Thymus (tissue), 14 donors: ENCODE measurements at places on chromosomes 12 and 14. TPM values are rescaled to one million over a fixed set of nuclear protein-coding genes. Genes with fewer than 3 reads are reported as not detected.

- H3K4me1 ChIP-seq = no peaks in the 10 kb centered on the region
- H3K4me3 ChIP-seq = no peak overlapping the region
- H3K27ac ChIP-seq = no peak overlapping the region
- no peaks in the 10 kb centered on the region for H3K36me3 ChIP-seq
- H3K27me3 ChIP-seq = no peaks in the 10 kb centered on the region
- DNase-seq = no peak
Observed at GRCh38 chr12:89314060-89314761, 38.1 kb downstream of the DUSP6 start.

Gene CAPRIN2
- 12.6 TPM for total RNA-seq

DNA sequence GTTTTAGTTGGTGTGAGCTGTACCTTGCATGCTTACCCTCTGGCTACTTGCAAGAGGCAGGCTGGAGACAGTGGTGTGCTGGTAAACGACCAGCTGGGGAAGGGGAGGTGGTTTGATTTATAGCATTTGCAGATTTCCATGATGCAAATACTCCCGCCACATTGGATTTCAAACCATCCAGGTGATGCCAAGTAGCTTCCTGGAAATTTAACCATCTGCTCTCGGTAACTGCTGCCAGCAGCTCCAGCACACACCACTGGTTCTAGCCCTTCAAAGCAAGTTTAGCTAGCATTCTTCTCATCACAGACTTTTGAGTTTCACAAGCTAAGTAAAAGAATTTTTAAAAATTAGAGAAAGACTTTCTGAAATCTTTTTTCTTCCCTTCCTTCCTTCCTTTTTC lies 104.5 kb upstream of the AMIGO2 start:
- H3K27me3 ChIP-seq = no peaks in the 10 kb centered on the region
- H3K4me1 ChIP-seq = no peaks in the 10 kb centered on the region
- DNase-seq = no peak
- no peak overlapping the region for H3K4me3 ChIP-seq

DNA sequence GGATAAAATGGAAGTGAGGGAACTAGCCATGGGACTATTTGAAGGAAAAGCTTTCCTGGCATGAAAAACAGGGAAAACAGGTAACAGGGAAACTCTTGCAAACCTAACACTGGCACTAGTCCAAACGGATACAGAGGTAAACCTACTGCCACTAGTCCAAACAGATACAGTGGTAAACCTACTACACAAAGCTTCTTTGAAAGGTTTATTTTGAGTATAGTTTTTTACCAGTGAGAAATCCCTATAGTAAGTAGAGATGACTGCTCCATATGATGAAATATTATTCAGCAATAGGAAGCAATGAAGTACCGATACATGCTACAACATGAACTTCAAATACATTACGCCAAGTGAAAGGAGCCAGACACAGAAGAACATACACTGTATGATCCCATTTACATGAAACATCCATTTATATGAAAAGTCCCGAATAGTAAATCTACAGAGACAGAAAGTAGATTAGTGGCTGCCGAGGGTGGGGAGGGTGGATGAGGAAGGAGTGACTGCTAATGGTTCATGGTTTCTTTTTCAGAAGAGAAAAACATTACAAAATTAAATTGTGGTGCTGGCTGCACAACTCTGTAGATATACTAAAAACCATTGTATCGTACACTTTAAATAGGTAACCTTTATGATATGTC lies 25.5 kb downstream of the SPTLC2 start:
- peaks cover 9% of the 10 kb centered on the region for H3K36me3 ChIP-seq
- H3K4me3 ChIP-seq = no peak overlapping the region
- no peaks in the 10 kb centered on the region for H3K4me1 ChIP-seq
- no peak for DNase-seq

DNA sequence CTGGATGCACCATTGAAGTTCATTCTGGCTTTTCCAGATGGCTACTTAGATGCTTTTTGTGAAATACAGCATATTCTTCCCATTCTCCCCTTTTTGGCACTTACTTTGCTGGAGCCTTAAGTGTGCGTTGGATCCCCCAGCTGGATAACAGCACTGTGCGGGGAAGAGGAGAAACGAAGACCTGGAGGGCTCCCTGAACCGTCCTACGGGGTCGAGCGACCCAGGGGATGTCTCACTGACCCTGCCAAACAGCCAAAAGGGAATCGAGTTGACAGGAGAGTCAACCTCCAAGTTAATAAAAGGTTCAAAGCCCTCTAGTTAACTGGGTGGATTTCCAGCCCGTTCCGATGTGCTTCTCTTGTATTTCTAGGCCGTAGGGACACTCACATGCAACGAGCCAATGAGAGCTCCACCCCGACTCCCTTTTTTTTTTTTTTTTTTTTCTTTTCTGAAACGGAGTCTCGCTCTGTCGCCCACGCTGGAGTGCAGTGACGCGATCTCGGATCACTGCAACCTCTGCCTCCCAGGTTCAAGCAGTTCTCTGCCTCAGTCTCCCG lies 1.0 kb upstream of the CAMKK2 start:
- H3K27me3 ChIP-seq = peaks cover 2% of the 10 kb centered on the region
- H3K4me3 ChIP-seq = peak overlapping the region; percentile 87
- H3K27ac ChIP-seq = peak overlapping the region; percentile 80

Gene FAIM2
- total RNA-seq = 0.24 TPM

DNA sequence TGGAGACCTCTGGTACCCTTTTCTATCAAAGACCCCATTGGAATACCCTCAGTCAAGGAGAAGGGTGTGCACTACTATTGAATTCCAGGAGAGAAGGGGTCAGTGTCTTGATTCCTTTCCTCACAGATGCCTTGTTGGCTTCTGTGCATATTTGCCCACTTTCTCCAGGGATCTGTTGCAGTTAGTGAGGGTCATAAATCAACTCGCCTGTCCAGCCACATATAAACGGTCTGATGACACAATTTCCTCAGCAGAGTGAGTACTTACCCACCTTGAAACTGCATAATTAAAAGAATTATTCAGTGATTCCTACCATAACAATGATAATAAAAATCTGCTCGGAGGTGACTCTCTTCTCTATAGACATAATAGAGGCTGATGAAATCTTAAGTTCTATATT lies 13.9 kb upstream of the DCD start:
- no peaks in the 10 kb centered on the region for H3K36me3 ChIP-seq
- no peaks in the 10 kb centered on the region for H3K4me1 ChIP-seq
- no peak for DNase-seq
- H3K27me3 ChIP-seq = no peaks in the 10 kb centered on the region

- peaks cover 19% of the 10 kb centered on the region for H3K4me1 ChIP-seq
- no peak overlapping the region for H3K4me3 ChIP-seq
- no peak for DNase-seq
- no peak overlapping the region for H3K27ac ChIP-seq
Observed at GRCh38 chr12:24905431-24905830, 43.5 kb downstream of the BCAT1 start.

- DNase-seq = no peak
- H3K36me3 ChIP-seq = no peaks in the 10 kb centered on the region
- no peaks in the 10 kb centered on the region for H3K27me3 ChIP-seq
- H3K4me1 ChIP-seq = no peaks in the 10 kb centered on the region
- H3K4me3 ChIP-seq = no peak overlapping the region
Observed at GRCh38 chr12:64203036-64203435, 19.1 kb downstream of the KICS2 start.

DNA sequence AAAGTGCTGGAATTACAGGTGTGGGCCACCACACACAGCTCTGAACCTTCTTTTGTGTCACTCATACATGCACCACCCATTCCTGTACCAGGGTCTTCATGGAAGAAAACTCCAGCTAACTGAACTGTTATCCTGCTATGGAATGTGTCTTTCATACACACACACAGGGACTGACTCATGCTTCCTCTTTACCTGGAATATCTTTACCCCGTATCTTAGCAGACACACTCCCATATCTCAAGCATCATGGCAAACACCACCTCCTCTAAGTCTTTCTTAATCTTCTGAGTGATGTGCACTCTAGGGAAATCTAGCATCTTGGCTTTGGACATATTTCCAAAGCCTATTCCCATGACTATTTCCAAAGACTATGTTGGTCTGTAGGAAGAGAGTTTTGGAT lies 35.0 kb upstream of the DTX1 start:
- no peak for DNase-seq
- no peak overlapping the region for H3K4me3 ChIP-seq
- H3K27me3 ChIP-seq = no peaks in the 10 kb centered on the region

DNA sequence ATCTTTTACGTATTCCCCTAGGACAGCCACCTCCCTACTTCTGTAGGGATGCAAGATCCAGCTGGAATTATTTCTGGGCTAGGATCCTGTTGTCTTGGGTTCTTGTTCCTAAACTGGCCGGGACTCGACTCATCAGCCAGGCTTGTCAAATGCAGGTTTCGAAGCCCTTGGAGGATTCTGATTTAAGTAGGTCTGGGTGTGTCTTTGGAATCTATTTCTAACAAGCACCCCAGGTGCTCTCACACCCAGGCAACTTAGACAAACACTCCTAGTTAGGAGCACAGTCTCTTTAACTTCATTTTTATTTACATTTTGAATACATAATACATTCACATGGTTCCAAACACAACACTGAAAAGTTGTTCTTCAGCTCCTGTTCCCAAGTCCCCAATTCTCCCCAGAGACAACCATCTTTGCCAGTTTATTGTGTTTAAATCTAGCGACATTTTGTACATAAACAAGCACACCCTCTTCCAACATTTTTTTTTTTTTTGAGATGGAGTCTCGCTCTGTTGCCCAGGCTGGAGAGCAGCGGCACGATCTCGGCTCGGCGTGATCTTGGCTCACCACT lies 20.9 kb downstream of the MORN3 start:
- no peaks in the 10 kb centered on the region for H3K27me3 ChIP-seq
- H3K27ac ChIP-seq = no peak overlapping the region
- no peak overlapping the region for H3K4me3 ChIP-seq
- peaks cover 39% of the 10 kb centered on the region for H3K4me1 ChIP-seq

Gene FOXA1
- total RNA-seq = 0.09 TPM
